ENCODE measurements at places on chromosomes 11 and 22.

- no peak for DNase-seq
Observed at GRCh38 chr11:38476808-38477575, 1879.0 kb upstream of the RAG2 start.

- no peak for DNase-seq
Observed at GRCh38 chr22:42623301-42623751, 8.6 kb upstream of the POLDIP3 start.

DNA sequence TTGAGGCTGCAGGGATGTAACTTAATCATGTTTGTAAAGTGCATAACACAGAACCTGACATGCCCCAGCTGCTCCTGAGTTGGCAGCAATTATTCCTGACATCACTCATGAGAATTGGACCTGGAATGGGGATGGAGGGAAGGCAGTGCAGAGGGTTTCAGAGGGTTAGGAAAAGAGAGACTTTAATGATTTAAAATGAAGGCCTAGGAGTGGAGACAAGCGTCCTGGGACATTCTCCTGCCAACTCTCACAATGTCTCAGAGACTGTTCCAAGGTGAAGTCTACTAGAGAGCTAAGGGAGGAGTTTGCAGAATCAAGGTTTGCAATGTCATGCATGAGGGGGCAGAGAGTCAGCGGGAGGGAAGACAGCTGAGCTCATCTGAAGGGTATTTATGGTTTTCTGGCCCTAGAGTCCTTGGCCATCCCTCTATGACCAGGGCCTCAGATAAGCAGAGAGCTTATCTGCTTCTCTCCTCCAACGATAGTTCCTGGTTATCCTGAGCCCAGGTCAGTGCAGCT is 36.9 kb downstream of the GGTLC2 start:
- DNase-seq, result no peak

DNA sequence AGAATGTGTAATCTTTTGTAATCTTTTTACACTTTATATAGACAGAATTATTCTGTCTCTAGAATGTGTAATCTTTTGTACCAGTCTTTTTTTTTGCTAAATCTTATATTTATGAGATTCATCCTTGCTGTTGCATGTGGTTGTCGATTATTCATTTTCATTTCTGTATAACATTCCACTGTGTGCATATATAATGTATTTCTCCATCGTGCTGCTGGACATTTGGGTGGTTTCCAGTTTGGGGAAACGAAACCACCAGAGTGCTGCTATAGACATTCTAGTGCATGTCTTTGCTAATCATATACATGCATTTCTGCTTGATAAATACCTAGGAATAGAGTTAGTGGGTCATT is 146.5 kb downstream of the GRIK4 start:
- no peak for DNase-seq

GRCh38 chr11:103832762-103833161 is 203.7 kb upstream of the DDI1 start:
- no peak for DNase-seq

GRCh38 chr11:125951731-125952130 is 5.9 kb downstream of the VSIG10L2 start:
- DNase-seq, result no peak

- no peak for DNase-seq
Observed at GRCh38 chr11:68138237-68138636, 17.0 kb upstream of the CHKA start.

- DNase-seq, result no peak
Observed at GRCh38 chr11:122706291-122707088, 51.0 kb downstream of the UBASH3B start.

DNA sequence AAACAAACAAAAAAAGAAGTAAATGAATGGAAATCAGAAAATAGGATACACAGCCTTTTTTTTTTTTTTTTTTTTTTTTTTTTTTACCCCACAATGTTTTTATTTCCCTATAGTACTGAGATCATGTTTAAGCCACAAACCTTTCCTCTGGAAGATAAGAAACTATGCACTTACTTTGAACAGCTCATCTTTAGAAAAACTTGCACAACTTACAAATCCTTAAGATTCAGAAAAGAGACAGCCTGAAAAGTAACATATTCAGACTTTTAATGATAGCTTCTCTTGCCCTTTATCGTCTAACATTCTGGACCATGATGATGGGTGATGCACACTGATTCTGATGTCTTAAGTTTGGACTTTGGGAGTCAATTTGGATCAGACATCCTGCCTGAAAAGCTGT is 80.3 kb downstream of the TNRC6B start:
- DNase-seq, result no peak

DNA sequence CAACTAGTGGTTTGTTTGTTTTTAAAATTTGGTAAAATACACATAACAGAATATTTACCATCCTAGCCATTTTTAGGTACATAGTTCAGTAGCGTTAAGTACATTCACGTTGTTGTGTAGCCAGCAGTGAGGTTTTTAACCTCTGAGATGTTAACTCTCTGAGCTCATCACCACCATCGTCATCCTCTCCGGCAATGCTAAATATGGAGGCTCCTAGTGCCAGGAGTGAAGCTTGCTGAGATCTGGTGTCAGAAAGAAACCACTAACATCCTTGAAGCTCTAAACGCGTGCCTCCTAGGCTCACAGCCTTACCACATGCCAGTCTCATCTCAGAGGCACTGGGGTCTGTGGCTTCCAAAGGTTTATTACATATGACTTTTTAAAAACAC is 330.2 kb upstream of the B3GAT1 start:
- DNase-seq, result no peak

DNA sequence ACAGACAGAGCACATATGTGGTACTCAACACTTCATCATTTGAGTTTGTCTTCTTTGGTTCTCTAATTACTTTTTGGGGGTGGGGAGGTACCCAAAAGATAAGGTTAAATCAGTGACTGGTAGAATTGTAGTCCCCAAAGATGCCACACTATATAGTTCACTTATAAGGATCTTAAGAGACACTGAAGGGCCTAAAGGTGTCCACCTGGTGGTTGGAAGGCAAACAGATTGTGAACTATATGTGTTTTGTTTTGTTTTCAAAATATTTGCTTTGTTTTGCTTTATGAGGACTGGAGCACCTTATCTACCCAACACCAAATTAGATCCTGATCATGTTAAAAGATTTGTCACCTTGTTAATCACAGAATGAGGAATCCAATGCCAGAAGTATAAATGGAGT is 136.1 kb downstream of the DCDC1 start:
- DNase-seq, result no peak

DNA sequence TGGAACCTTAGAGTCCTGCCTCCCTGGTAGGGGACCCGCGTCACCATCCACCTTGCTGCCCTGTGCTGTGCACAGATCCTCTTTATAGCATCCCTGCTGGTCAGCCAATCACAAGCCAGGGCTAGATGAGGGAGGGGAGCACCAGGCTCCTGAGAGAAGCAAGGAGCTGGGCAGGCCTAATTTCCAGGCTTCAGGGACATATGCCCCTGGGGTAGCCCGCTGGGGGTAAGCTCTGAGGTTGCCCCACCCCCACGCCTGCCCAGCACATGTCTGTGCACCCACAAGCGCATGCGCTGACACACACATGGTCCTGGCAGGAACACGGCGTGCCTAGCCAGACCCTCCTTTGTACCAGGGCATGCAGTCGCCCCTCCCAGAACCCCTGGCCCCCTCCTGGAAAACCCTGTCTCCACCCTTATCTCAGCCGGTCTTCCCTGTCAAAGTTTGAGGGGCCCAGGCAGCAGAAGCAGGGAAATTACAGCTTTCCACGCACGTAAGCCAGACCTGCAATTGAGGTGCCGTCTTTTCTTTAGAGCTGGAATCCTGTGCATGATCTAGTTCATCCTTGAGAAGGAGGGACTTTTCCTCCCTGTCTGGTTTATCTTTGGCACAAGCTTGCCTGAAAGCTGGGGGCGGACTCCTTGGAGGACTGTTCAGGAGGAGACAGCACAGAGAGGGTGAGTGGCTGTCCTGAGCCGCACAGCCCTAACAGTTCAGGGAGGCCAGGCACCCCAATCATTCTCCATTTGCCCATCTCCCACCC is 2.1 kb downstream of the SSTR3 start:
- no peak for DNase-seq

GRCh38 chr11:110318638-110319404 is 22.4 kb upstream of the RDX start:
- no peak for DNase-seq

GRCh38 chr22:50310031-50310722 is 2.7 kb upstream of the PLXNB2 start:
- DNase-seq, result no peak

DNA sequence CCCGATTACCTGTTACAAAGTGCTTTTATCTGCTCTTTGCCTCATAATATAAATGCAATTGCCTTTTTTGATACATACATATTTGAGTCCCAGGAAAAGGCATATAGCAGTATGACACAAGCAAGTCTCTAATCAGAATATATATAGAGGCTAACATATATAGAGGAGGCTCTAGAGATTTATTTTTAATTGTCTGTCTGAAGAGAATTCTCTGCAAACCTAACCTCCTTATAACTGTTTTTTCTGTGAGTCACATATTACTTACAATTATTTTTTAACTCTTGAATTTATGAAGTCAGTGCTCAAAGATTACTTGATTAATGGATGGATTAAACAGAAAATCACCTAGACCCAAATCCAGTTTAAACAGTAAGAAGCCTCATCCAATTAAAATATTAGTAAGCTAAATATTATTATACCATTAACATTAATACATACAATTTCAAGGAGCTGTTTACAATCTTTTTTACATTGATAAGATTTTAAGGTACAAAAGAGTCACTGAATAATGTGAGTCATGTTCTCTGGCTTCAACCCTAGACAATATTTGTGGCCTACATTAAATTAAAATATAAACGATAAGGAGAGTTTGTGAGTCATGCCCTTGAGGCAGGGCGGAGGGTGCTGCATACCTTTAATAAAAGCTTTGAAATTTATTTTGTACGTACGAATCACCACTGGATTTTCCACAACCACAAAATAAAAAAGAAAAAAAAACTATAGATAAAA is 19.2 kb upstream of the MMP13 start:
- no peak for DNase-seq

DNA sequence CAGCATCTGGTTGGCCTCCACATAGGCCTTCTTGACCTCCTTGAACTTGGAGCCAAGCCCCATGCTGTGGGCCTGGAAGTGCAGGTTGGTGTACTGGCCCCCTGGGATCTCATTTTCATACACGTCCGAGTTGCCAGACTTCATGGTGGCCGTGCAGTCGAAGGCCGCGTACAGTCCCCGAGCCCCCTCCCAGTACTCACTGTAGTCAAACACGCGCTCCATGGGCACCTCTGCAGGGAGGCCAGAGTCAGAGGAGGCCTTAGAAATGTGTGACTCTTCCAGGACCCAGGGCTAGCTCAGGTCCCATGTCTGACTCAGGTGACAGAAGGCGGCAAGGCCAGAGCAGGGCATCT is 6.7 kb upstream of the LRFN4 start:
- no peak for DNase-seq

GRCh38 chr11:128313931-128314330 is 273.4 kb downstream of the ETS1 start:
- no peak for DNase-seq

- DNase-seq, result no peak
Observed at GRCh38 chr22:45008751-45009605, 827 bp downstream of the PHF21B start.

GRCh38 chr11:69921128-69922014 is 102.2 kb upstream of the FGF3 start:
- DNase-seq, result no peak

- DNase-seq, result no peak
Observed at GRCh38 chr11:120073196-120073595, 64.7 kb downstream of the TRIM29 start.

- DNase-seq, result peak; percentile 20
Observed at GRCh38 chr11:134207538-134208239, 16.1 kb downstream of the NCAPD3 start.

- no peak for DNase-seq
Observed at GRCh38 chr22:42683578-42684283, 34.5 kb upstream of the CYB5R3 start.

- no peak for DNase-seq
Observed at GRCh38 chr11:111135778-111136570, 109.6 kb upstream of the POU2AF2 start.

- no peak for DNase-seq
Observed at GRCh38 chr11:12087075-12088004, 23.1 kb upstream of the MICAL2 start.

DNA sequence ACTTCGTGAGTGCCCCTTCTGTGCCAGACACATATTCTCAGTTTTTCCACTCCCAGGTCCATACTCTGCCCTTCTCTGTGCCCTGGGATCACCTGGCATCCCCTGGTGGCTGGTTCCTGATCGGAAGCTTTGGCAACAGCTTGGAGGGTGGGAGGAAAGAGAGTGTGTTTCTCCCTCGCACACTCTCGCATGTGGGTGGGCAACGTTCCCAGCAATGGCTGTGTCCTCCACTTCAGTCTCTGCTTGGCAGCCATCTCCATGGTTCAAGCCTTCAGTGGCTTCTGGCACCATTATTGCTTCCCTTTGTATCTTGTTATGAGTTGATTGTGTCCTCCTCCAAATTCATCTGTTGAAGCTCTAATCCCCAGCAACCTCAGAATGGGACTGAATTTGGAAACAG is 342.7 kb upstream of the SYN3 start:
- no peak for DNase-seq

GRCh38 chr11:37963440-37963839 is 1365.4 kb upstream of the RAG2 start:
- DNase-seq, result no peak

DNA sequence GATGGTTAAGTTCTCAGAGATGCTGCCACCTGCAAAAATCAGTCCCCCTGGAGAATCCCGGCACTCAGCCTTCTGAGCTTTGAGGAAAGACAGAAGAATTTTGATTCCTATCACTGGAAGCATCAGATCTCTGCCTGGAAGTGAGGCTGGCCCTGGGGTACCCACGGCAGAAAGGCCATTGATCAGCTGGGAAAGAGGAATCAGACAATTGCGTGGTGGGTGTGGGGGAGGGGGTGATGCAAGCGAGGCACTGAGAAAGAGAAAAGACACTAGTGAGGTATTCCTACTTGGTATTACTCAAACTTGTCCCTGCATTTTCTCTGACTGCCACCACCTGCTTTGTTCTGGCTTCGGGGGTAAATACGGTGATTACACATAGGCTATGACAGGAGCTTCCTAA is 96.1 kb downstream of the FEZ1 start:
- DNase-seq, result no peak

- no peak for DNase-seq
Observed at GRCh38 chr11:78193806-78194205, 5.1 kb downstream of the USP35 start.

DNA sequence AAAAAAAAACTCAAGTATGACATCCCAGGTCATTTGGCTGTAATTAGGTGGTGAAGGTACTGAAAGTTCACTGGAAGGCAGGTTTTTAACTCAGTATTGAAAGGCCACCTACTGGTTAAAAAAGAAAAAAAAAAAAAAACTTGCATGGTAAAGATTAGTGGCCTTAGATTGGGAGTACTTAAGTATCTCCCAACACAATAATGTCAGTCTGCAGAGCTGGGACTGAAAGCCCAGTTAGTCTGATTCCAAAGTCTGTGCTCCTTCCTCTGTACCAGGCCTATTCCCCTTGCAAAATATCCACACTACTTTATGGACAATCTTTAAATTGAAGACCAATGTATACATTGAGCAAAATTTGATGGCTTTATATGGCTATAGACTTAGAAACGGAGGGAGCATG is 85.5 kb downstream of the NOX4 start:
- DNase-seq, result no peak

- no peak for DNase-seq
Observed at GRCh38 chr11:3837793-3838192, 3.0 kb downstream of the RHOG start.

Data from activated CD4-positive, CD25-positive, alpha-beta regulatory T cell (primary cell).